ENCODE measurements at places on chromosomes 1 and 21. TPM values are rescaled to one million over a fixed set of nuclear protein-coding genes. Genes with fewer than 3 reads are reported as not detected.

Gene CADM3
- total RNA-seq: 3.9 TPM

Gene CLEC20A
- not detected for total RNA-seq

Gene HTR6
- not detected for total RNA-seq

Gene RGS13
- 0.65 TPM for total RNA-seq

Gene ANP32E
- 14.9 TPM for total RNA-seq

Gene CIART
- total RNA-seq: 1.3 TPM

Gene SUMO3
- 61.3 TPM for total RNA-seq

Gene CNTN2
- total RNA-seq: 0.47 TPM

Gene PLEKHA6
- total RNA-seq: 10.8 TPM

Gene RBP7
- 184 TPM for total RNA-seq

Gene OPTC
- total RNA-seq: not detected

Gene TBX19
- total RNA-seq: 0.56 TPM

Gene CELA3B
- total RNA-seq: 2.0 TPM

Gene CLCNKA
- total RNA-seq: 0.63 TPM

Gene PPT1
- 74.1 TPM for total RNA-seq

Gene OR6K3
- total RNA-seq: not detected

Gene NBL1
- 36.8 TPM for total RNA-seq

Gene TMPRSS15
- not detected for total RNA-seq

Gene CELA3A
- 2.4 TPM for total RNA-seq

Gene LPAR3
- 0.72 TPM for total RNA-seq

Gene AZIN2
- total RNA-seq: 5.0 TPM

Gene SLC2A5
- 7.9 TPM for total RNA-seq

Gene NPR1
- 133 TPM for total RNA-seq

Gene OLIG2
- total RNA-seq: not detected

Gene CFAP107
- total RNA-seq: not detected

Gene KRTCAP2
- 77.9 TPM for total RNA-seq

Gene HCRTR1
- not detected for total RNA-seq

Gene TRPM2
- total RNA-seq: 3.9 TPM

Gene C1orf94
- total RNA-seq: not detected

Gene FMO3
- total RNA-seq: 4.4 TPM

Gene ST6GALNAC5
- total RNA-seq: 0.65 TPM

Gene LCE1C
- total RNA-seq: not detected

Gene RRP1
- 22.0 TPM for total RNA-seq

Gene CRYAA
- total RNA-seq: not detected

Gene GFI1
- 1.0 TPM for total RNA-seq

Gene FAM20B
- total RNA-seq: 33.3 TPM

Gene KLF18
- total RNA-seq: not detected

Gene NHLH2
- not detected for total RNA-seq
